Osteocyte (in vitro differentiated cells): ENCODE measurements at places on chromosomes 7 and 10.

DNA sequence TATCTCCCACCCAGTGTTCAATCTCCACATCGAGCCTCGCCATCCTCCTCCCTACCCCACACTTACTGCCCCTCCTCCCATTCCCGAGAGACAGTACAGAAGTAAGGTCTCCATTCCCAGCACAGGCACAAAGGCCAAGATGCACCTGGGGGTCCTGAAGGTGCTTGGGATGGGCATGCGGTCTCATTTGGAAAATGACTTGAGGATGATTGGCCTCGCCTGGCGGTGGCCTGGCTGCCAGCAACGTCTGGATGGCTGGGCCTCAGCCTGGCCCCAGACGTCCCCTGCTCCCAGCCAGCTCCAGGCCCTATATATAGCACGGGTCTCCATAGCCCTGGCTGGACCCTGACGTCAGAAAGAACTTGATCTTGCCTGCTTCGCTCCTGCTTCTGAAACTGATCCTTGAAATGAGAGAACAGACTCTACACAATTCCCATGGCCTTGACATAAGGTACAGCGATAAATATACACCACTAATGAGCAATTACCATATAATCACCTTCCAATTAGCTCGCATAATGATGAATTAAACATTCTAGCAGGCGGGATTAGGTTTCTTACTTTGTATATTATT lies 11.8 kb downstream of the EMX2 start:
- H3K4me1 ChIP-seq, result peaks cover 8% of the 10 kb centered on the region
- H3K27me3 ChIP-seq, result peaks cover 56% of the 10 kb centered on the region
- DNase-seq, result no peak
- no peak overlapping the region for H3K4me3 ChIP-seq
- no peak overlapping the region for H3K27ac ChIP-seq

DNA sequence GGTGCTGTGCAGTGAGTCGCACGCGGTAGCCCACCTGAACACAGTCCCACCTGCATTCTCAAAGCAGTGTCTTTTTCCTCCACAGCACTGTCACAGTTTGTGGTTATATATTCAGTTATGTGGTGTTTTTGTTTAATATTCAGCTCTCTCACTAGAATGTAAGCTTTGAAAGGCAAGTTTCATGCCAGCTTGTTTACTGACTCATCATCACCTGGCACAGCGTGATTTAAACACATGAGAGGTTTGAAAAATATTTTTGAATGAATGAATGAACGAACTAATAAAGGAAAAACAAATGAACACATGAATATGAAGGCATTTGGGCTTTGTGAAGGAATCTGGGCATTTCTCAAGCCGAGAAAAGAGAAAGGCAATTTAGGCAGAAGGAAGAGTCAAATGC lies 51.9 kb upstream of the TM9SF3 start:
- H3K27ac ChIP-seq, result no peak overlapping the region
- H3K4me3 ChIP-seq, result no peak overlapping the region
- no peak for DNase-seq
- H3K4me1 ChIP-seq, result no peaks in the 10 kb centered on the region

- no peak overlapping the region for H3K4me3 ChIP-seq
- H3K27me3 ChIP-seq, result no peaks in the 10 kb centered on the region
- no peak for DNase-seq
These were observed 68.6 kb downstream of the SRI start for GRCh38 chr7:88151119-88151790.

DNA sequence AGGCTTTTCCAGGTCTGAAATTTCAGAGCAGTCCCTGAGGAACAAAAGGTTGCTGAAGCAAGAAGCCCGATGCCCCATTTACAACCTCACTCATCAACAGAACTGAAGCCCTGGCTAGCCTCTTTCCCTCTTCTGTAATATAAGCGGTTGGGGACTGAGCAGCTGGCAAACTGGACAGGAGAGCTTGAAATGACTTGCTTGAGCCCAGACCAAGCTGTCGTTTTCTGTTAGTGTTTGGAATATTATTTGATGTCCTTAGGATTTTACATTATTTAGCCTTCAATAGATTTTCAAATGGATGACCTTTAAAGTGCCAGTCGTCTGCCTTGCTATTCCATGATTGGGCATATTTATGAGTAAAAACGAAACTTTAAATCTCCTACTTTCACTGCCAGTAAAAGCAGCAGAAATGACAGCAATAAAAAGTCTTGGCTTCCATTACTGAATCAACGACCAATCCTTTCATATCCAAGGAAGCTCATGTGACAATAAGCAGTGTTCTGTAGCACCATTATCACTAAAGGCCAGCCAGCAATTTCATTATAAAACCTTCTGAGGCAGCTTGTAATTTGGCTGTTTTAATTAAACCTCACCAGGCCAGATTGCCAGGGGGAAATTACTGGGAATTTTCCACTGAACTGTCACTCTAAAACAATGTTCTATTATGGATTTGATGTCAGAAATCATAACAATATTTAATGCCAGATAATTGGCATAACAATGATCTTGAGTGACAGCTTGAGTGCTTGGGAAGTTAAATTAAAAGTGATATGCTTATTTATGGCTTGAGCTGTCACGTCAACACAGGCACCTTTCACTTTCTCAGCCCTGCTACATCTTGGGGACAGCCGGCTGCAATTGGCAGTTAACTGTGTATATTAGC lies 85.9 kb downstream of the LSMEM1 start:
- no peaks in the 10 kb centered on the region for H3K36me3 ChIP-seq
- H3K27me3 ChIP-seq, result peaks cover 16% of the 10 kb centered on the region
